ENCODE measurements at places on chromosomes 16 and 17.

DNA sequence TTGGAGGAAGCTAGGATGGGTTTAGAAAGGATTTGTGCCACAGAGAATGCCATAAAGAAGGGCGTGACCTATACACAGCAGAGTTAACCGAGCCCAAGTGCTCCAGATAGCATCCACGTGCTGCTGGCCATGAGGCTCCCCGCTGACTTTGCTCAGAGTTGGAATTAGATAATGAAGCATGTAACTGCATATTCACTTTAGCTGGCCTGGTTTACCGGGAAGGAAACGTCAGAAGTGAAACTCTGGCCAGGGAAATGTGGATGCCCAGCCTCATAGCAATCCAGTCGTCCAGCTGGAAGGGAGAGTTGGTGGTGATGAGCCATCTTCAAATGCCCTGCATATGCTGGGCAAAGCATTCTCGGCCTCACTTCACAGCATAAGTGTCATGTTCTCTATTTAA lies 6.1 kb downstream of the KRT35 start:
- no peak for DNase-seq

DNA sequence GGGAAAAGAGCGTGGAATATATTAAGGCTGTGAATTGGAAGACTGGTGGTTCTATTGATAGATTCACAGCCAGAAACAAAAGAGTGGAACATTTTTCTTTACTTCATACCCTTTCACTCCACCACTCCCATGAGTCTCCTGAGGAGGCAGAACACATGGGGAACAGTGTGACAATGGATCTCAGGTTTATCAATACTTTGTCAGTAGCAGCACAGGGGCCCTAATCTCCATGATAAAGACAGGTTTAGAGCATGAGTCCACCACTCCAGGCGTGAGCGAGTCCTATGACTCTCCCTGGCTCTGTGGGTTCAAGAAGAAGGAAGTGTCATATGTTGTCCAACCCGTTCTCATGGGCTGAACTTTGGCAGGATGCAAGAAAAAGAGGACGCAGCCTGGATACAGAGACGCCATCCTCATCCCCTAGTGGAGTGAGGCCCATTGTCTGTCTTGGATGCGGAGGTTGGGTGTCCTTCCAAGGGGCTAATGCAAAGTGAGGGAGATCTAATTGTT lies 361.2 kb downstream of the TMEM114 start:
- DNase-seq: no peak

GRCh38 chr17:42361781-42362186 lies 26.5 kb downstream of the STAT3 start:
- no peak for DNase-seq

- DNase-seq: no peak
Observed at GRCh38 chr17:81384929-81385319, 10.3 kb upstream of the BAHCC1 start.

- no peak for DNase-seq
Observed at GRCh38 chr16:23514381-23515152, 4.3 kb upstream of the GGA2 start.

- no peak for DNase-seq
Observed at GRCh38 chr17:47928415-47928814, 13.0 kb upstream of the PNPO start.

DNA sequence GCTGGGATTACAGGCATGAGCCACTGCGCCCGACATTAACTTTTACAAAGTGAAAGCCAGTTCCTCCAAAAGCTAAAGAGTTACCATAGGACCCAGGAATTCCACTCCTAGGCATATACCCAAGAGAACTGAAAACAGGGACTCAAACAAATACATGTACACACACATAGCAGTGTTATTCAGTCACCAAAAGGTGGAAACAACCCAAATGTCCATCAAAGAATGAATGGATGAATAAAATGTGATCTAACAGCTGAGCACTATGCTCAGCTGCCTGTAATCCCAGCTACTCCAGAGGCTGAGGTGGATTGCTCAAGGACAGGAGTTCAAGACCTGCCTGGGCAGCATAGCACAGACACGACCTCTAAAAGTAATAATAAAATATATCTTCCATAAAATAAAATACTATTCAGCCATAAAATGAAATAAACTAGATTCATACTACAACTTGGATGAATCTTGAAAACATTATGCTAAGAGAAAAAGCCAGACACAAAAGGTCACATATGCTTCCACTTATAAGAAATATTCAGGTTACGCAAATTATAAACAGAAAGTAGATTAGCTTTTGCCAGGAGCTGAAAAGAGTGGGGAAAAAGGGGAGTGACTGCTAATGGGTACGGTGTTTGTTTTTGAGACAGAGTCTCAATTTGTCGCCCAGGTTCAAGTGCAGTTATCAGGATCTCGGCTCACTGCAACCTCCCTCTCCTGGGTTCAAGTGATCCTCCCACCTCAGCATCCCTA lies 9.3 kb upstream of the USP7 start:
- DNase-seq: no peak

DNA sequence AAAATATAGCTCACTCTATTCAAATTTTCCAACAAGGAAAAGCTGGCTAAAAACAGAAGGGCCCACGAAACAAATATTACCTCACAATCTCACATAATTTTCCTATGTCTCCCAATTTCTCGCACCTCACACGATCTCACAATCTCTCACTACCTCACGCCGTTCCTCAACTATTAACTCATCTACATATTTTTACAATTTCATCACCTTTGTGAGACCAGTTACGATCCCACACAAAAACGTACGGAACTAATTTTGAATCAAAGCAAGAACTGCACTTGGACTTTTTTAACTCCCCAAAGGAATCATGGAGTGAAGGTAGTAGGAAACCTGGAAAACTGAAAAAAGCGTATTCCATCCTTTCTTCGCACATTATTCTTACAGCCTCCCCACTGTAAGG lies 1.1 kb downstream of the CBX1 start:
- DNase-seq: no peak

GRCh38 chr16:23334950-23335349 lies 32.8 kb downstream of the SCNN1B start:
- no peak for DNase-seq

- DNase-seq: no peak
Observed at GRCh38 chr17:56883616-56884015, 30.2 kb downstream of the TRIM25 start.

GRCh38 chr16:87877942-87878507 lies 8.7 kb upstream of the SLC7A5 start:
- no peak for DNase-seq

- no peak for DNase-seq
Observed at GRCh38 chr17:64209356-64209941, 53.6 kb downstream of the TEX2 start.

GRCh38 chr16:13519871-13520270 lies 400.1 kb upstream of the ERCC4 start:
- no peak for DNase-seq

- DNase-seq: no peak
Observed at GRCh38 chr17:50774225-50774803, 7.0 kb upstream of the ANKRD40CL start.

DNA sequence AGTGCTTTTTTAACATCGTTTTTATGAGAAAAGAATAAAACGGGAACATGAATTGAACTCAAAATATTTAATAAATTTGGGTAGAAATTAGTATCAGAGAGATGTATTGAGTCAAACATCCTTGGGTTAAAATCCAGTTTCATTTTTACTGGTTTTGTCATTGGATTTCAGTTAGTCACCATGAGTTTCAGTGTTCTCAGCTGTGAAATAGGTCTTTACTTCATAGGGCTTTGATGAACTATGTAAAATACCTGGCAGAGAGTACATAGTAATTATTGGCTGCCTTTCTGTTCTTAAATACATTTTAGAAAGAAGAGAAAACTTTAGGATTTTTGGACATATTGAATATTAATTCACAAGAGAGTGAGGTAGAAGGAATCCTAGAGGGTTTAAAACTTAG lies 105.8 kb downstream of the TANC2 start:
- DNase-seq: no peak

- DNase-seq: no peak
Observed at GRCh38 chr16:89511374-89511773, 3.2 kb downstream of the SPG7 start.
